SK-MEL-5 (cell line): ENCODE measurements at places on chromosomes 6 and 20.
A peak's percentile ranks its signal among the peaks of the same experiment; 100 is the strongest.

- no peak for DNase-seq
These were observed 31.2 kb downstream of the KCNQ5 start for GRCh38 chr6:72653026-72653425.

GRCh38 chr20:45781391-45781931, 10.2 kb downstream of the WFDC3 start:
- DNase-seq: no peak

- no peak for DNase-seq
These were observed 86.8 kb downstream of the CDC40 start for GRCh38 chr6:110266996-110267395.

DNA sequence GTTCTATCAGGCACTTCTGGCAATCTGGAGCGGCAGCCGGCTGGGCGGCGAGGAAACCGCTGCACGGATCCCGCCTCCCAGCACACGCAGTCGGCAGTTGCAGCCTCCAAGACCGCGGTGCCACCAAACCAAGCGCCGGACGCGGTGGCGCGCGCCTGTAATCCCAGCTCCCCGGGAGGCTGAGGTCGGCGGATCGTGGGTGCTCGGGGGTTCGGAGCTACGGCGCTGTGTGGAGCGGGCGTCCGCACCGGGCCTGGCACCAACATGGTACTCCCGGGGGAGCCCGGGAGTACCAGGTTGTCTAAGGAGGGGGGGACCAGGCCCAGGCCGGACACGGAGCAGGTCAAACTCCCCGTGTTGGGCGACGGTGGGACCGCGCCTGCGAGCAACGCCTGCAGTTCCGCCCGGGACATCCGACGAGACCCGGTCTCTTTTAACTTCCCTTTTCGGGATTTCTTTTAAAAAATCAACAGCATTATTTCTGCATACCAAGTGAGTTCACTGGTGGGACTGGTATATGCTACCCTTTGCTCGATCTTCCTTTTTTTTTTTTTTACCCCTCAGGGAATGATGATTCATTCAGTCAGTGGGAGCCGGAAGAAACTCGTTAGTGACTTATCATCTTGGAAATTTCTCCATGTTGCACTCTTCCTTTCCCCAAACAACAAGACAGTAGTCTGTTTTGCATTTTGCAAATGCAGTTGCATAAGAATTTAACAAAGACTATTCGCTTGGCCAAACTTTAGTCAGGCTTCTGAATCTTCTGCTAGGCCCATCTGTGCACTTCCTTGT, 27.6 kb downstream of the ZNF311 start:
- no peak for DNase-seq

DNA sequence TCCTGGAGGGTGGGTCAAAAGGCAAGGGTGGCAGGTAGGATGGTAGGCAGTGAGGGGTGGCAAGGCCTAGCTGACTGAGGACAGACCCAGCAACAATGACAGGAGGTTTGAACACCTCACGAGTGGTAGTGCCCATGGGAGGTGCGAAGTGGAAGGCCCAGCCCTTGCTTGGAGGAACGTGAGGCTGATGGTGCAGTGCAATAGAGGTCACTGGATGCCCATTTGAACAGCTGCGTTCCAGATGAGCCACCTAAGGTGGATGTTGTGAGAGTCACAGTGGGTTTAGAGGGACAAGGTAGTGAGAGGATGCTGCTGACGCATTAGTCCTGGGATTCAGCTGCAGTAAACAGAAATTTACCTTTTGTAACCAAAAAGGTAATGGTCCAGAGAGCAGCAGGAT, 15.6 kb downstream of the TMEM74B start:
- no peak for DNase-seq

DNA sequence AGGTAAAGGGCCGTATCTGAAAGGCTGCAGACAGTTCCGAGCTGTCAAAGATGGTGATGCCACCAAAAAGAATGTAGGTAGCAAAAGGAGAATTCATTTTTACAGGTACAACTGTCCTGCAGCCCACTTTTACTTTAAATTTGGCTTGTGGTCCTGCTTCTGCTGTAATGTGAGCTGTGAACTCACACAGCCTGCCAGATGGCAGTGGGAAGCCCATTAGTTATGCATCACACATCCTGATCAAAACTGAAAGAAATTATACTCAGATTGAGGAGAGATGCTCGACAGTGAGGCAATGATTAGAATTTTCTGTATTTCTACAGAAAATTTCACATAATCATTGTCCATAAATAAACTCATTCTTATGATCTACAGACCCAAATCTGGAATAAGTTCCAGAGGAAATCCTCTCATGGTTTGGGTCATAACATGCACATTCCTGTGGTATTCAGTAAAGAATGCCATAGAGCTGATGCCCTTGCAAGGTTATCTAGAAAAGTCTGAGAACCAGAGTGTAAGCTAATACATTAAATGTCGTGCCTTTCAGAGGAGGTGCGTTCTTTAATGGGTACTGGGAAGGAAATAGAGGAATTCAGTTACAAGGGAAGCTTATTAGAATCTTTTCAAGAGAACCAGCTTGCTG, 23.9 kb upstream of the E2F3 start:
- peak; percentile 26 for DNase-seq

DNA sequence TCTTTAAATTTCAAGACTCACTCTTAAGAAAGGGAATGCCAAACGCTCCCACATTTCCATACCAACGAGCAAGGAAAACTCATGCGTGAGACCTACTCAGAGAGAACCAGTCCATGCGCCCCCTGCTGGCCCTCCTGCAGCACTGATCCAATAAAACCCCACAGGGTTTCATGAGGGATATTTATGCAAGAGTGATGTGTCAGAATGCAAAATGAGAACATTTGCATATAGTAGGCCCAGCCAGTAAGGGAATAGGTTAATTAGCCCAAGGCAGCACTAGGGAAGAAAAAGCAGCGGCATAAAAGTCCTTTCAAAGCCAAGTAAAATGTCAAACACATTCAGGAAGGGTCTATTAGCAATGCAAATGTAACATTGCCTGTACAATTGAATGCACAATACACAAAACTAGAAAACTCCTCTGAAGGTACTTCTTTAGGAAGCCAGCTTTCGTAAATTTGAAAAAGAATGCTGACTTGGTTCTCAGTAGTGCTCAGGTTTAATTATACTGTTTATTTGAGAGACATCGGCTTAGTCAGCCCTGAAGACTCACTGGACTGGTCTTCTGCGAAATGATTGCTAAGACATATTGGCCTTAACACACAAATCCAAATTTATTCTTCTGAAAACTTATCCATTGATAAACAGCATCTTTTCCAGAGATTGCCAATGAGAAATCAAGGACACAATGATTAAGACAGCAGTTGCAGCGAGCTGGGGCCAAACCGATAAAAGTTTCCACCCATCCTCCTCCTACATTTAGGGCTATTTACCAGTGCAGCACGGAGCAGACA, 93.2 kb downstream of the GMPR start:
- peak; percentile 92 for DNase-seq

DNA sequence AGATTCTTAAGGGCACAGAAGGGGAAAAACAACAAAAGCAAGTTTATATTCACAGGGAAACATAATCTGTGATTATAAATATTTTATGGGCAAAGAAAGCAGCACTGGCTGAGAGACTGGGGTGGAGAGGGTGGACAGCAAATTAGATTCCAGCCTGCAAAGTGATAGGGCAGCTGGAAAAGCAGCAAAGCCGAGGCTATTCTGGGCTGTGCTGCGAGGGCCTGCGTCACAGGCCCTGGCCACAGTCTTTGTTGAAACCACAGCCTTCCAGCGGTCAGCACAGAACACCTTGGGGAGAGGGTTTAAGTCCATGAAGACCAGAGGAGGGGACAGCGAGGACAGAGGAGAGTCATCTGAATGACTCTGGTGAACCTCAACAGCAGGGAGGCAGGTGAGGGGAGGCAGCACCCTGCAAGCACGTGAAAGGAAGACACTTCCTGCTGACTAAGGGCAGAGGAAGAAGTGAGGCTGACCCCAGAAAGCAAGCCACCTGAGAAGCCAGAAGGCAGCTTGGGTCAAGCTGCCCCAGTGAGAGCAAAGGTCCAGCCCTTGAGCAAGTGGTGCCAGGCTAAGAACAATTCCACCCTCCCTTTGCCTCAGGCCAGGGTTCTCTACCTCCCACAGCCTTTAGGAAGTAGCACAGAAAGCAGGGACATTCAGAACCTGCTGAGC, 17.1 kb downstream of the MRPL14 start:
- DNase-seq: no peak

- DNase-seq: no peak
These were observed 19.2 kb upstream of the MRPS10 start for GRCh38 chr6:42236682-42237473.

- no peak for DNase-seq
These were observed 19.0 kb downstream of the NTSR1 start for GRCh38 chr20:62727584-62728027.

- DNase-seq: no peak
These were observed 169.1 kb upstream of the CDYL start for GRCh38 chr6:4606821-4607704.

DNA sequence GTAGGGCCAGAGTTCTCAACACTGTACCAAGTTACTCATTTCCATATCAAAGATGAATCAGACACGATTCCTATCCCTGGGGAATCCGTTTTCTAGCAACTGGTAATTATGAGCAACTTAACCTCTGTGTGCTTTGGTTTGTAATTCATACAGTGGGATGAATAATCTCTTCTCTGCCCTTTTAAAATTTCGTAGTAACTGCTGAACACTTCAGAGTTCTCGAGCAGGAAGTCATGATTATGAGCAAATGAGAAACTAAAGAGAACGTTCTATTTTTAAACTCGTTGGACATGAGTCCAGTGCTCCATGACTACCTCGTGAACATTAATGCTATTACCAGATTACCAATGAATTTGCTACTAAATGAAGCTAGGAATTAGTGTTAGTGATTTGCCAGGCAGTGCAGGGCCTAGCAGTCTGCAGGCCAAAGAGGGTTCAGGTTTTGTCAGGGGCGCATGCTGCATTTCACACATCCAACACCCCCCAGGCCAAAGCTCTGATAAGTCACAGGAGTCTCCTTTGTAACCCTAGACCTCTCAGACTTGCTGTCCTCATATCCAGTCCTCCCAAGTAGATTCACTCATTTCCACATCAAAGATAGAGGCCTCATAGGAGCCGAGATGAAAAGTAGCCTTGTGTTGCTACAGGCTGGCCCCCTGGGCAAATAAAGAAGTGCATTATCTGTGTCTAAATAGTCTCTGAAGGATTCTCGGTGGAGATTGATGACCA, 45.8 kb upstream of the VSTM2L start:
- DNase-seq: peak; percentile 67

- DNase-seq: no peak
These were observed 59.2 kb downstream of the ANKRD6 start for GRCh38 chr6:89492025-89492640.

GRCh38 chr6:98384801-98385200, 449.6 kb upstream of the POU3F2 start:
- peak; percentile 17 for DNase-seq

DNA sequence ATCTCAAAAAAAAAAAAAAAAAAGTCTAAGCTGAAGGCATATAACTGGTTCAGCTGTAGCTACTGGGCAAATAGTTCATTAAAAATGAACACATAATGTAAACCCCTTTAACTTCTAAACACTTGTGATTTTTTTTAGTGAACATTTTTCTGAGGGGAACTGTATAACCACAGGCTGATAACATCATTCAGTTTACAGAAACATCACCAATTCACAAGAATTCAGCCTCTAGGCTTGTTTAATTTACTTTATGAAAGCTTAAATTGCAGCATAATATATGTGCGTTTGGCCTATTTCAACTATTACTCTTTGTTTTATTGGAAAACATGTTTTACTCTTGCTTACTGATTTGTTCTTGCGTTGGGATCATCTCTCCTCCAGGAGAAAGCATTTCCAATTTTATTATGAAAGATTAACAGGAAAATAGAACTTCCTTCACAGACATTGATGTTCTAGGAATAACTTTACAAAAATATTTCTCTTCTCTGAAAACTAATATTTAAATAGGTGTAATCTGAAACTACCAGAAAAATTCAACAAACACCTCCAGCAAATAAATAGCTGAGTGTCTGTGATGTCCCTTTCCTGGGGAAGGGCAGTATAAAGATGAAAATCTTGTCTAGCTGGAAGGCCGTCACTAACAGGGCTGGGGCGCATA, 284.5 kb downstream of the UST start:
- no peak for DNase-seq

GRCh38 chr20:10312111-10312510, 93.5 kb downstream of the SNAP25 start:
- DNase-seq: no peak

DNA sequence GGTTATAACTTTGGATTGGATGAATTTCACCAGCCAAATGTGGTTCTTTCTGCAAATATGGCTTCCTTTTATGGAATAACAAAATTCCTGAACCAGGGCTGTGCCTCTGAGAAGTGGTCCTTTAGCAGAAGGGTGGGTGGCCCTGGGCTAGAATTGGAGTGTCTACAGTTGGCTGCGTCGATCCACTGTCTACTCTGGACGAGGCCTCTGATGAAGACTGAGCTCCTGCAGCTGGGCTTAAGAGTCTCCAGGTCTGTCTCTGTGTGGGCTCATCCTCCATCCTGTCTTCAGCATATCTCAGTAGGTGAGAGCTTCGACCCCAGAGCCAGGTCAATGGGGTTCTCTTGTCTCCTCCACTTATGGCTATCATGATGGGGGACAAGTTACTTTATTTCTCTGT, 166.3 kb upstream of the PMEPA1 start:
- no peak for DNase-seq

GRCh38 chr20:44714701-44715498, at the start of gene CCN5:
TSS of gene CCN5 (plus strand) at chr20:44715369. CDS start at chr20:44715391, 22 bp downstream.
- peak; percentile 59 for DNase-seq

DNA sequence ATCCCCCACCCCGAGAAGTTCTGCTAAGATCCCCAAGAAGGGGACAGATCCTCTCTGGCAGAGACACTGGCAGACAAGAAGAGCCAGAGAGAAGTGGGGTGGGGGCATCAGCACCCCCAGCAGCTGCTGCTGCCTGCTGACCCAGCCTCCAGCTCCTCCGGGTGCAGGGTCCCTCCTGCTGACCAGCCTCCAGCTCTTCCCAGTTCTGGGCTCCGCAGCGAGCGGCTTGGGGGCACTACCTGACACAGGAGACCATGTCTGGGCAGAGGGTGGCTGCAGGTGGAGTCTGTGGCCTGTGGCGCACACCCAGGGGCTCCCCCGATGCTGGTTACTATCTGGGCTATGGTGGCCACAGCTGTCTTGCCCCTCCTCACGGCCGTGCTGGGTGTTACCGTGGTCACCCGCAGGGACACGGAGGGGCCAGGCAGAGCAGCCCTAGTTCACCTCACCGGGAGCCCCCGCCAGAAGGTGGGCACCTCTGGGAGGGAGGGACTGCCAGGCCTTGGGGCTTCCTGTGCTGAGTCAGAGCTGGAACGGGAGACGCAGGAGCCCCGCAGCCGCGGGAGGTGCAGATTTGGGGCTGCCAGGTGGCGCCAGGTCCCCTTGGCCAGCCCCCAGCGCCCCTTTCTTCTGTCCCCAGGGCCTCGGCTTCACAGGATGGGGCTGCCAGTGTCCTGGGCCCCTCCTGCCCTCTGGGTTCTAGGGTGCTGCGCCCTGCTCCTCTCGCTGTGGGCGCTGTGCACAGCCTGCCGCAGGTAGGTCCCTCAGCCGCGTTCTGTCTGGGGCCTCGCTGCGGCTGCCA, 630 bp downstream of the LIME1 start:
- no peak for DNase-seq

GRCh38 chr20:63830841-63831588, at the start of gene ZBTB46:
TSS of gene ZBTB46 (minus strand) at chr20:63831264. CDS start at chr20:63790757, 40,507 bp downstream.
- DNase-seq: peak; percentile 42

- no peak for DNase-seq
These were observed 69.5 kb downstream of the PREX1 start for GRCh38 chr20:48758206-48758820.
